D721Med (cell line): ENCODE measurements at places on chromosomes 4 and X.

DNA sequence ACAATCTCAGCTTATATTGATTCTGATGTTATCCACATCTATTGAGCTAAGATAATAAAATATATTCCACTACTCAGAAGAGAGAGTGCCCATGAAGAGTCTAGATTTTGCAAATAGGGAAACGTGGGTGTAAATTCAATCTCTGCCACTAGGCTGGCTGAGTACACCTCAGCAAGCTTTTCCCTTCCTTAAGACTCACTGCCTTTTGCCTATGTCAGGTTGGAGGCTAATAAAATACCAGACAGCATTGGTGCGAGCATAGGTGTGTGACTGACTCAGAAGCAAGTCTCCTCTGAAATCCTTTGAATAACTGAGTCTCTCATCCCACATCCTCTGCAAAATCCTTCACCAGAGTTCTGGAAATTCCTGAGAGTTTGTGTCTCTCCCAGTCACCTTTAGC, 405.4 kb upstream of the CPEB2 start:
- no peak for DNase-seq

DNA sequence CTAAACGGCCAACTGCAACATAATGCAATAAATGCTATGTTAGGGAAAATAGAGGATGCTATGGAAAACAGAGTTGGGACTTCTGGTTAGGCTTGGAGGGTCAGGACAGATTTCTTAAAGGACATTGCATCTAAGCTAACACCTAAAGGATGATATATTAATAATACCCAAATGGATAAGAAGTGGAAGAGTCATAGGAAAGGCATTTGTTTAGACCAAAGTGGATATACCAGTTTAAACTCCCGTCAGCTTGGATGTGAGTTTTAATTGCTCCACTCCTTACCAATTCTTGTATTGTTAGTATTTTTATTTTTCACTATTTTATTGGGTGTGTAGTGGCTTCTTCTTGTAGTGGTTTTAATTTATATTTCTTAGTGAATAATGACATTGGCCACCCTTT, 93.9 kb downstream of the PTPN13 start:
- no peak for DNase-seq

DNA sequence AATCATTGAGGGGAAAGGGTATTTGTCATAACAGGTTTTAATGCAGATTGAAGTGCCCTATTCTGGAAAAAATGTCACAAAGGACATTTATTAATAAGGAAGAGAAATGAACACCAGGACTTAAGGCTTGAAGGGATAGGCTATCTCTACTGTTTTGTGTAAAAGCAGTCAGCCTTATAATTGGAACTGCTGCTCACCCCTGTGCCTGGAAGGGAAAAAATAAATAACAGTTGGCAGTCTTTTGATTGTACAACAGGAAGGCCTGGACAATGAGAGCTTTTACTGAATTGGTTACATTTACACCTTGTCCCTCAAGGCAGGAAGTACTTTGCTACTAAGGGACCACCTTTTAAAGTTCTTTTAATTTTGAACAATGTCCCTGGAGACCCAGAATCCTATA, 17.8 kb upstream of the MAGED4 start:
- DNase-seq = no peak

GRCh38 chrX:13151828-13152517, 107.6 kb upstream of the FAM9C start:
- DNase-seq = no peak

DNA sequence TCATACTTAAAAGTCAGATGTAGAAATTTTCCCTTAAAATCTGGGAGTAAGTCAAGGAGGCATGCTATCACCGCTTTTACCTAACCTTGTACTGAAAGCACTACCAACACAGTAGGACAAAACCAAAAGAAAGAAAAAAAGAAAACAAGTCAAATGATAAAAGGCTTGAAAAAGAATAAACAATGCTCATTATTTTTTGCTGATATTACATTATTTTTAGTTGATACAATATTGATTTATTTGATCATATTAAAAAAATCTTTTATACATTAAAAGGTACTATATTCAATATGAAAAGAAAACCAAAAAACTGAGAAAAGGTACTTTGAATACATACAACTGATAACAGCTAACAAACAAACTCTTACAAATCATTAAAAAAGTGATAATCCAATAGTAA, 164.3 kb downstream of the FAM13A start:
- DNase-seq = no peak
